ENCODE measurements at places on chromosomes 5 and 9. TPM values are rescaled to one million over a fixed set of nuclear protein-coding genes. Genes with fewer than 3 reads are reported as not detected.

ANP32B gene
- 12.7 TPM for total RNA-seq

PARP8 gene
- total RNA-seq: 22.1 TPM

DOCK2 gene
- total RNA-seq: 6.2 TPM

CDHR2 gene
- total RNA-seq: not detected

DNA sequence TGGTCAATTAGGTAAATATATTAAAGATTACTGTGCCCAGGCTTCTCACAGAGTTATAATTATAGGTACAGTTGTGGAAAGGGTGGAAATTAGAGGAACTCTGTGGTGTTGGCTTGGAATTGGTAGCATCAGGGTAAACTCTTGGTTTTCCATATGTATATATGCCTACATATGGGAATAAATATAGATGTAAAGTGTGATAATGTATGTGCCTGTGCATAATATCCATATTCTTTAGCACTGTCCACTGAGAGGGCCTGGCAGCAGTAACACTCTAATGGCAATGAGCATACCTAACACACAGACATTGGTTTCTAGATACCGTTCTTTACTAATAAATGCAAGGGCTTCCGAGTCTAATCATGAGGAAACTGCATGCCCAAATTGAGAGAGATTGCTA is 4.0 kb upstream of the PTPDC1 start:
- DNase-seq: no peak
- no peaks in the 10 kb centered on the region for H3K27me3 ChIP-seq
- no peak overlapping the region for H3K4me3 ChIP-seq
- no peaks in the 10 kb centered on the region for H3K4me1 ChIP-seq

DNA sequence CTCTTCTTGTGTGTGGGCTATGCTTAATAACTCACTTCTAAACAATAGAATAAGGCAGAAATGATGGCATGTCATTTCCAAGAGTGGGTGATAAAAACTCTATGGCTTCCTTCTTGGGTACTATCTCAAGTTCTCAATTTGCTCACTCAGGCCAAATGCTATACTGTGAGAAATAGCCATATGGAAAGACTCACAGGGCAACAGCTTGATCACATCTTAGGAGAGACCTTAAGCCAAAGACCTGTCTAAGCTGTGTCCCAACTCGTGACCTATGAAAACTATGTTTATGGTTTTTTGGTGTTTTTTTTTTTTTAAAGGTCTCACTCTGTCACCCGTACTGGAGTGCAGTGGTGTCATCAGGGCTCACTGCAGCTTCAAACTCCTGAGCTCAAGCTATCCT is 2.1 kb upstream of the UIMC1 start:
- H3K36me3 ChIP-seq: no peaks in the 10 kb centered on the region
- no peaks in the 10 kb centered on the region for H3K27me3 ChIP-seq
- no peak overlapping the region for H3K4me3 ChIP-seq
- no peak overlapping the region for H3K27ac ChIP-seq

Data from osteoblast (primary cell).